ENCODE measurements at places on chromosomes 13 and 19. TPM values are rescaled to one million over a fixed set of nuclear protein-coding genes. Genes with fewer than 3 reads are reported as not detected.

NLRP4 gene
- total RNA-seq = not detected

CCDC169 gene
- 0.17 TPM for total RNA-seq

DNA sequence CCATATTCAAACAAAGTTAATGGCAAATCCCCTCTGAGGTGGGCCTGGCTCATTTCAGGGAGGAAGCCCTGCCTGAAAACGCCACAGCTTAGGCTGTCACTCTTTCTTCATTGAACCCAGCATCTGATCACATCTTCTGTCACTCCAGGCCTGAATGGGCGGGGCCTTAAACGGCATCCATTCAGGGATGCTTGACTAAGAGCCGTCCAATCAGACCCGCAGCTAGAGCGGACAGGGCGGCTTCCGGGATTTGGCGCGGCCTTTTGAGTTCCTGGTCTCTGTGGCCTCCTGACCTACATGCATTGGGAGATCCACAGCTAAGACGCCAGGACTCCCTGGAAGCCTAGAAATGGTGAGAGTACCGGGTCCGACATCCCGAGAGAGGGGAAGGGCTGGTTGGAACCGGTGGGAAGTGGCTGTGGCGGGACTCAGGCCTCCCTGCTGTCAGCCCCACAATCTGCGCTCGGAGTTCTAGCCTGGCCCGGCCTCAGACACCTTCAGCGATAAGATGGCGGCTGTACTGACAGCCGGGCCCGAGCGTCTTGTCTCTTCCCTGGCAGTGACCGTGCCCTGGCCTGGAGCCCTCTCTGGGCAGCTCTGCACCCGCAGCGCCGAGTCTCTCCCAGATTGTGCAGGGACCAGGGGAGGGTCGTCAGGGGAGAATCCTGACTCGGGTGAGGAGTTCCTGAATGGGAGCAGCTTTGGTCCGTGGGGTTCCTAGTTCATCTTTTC is at the start of gene ZNF723:
TSS of gene ZNF723 (plus strand) at position 261 of the 732 bp plus-strand sequence. CDS start at position 350, 89 bp downstream.
- peak; percentile 69 for DNase-seq

DNA sequence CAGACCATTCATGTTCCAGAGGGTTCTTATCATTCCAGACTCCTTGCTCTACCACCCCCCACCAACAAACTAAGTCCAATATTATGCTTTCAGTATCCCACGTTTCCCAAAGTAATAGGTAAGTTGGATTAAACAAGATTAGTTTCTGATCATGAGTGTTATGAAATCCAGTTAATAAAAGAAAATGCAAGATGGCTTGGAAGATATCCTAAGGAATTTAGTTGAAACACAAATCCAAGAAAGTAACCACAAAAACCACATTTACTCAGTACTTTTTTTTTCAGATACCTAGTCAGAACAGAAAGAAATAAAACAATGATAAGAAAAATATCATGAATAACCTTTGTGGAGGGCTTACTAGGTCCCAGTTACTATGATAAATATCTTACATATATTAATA is 119.4 kb upstream of the MIR17HG start:
- DNase-seq = no peak

All from suprapubic skin (tissue), 4 donors.